ENCODE measurements at places on chromosomes 4 and X. TPM values are rescaled to one million over a fixed set of nuclear protein-coding genes. Genes with fewer than 3 reads are reported as not detected.
A peak's percentile ranks its signal among the peaks of the same experiment; 100 is the strongest.

DNA sequence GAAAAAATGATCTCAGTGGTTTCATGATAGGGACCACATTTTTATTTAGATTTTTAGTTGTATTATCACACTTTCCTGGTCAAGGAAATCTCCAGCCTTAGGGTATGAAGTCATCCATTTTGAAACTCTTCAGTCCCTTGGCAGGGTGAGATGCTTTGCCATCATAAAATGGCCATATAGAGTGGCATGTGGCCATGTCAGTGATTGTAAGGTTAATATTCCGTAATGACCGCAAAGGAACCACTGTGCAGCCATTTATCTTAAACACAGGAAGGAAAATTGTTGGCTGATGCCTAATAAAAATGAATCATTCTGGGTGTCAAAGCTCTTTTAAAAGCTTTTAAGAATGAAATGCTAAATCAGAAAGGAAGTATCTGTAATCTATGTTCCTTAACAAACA is 35.6 kb downstream of the COMMD8 start:
- no peak for DNase-seq

- peak; percentile 62 for DNase-seq
Measured at GRCh38 chr4:74111990-74112389, 13.0 kb upstream of the CXCL2 start.

- DNase-seq, result peak; percentile 71
Measured at GRCh38 chr4:173168396-173169177, at the start of gene GALNT7. GALNT7 (plus strand) TSS chr4:173168811; CDS start chr4:173168836, 25 bp downstream.

DNA sequence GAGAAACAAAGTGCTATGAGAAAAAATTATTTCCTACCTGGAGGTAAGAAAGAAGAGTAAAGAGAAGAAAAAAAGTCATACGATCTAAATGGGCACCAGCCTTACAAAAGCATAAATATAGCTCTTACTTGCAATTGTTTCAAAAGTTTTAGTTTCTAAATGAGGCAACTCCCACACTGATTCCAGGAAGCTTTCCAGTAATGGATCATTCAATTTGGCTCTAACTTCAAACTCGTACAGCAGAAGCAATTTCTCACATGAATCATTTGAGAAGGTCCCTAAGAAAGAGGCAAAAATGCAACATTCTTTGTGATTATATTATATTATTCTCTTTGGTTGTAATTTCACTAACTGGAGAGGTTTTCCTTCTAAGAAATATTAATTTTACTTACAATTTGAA is 109.9 kb downstream of the DLG3 start:
- DNase-seq, result peak; percentile 3

DNA sequence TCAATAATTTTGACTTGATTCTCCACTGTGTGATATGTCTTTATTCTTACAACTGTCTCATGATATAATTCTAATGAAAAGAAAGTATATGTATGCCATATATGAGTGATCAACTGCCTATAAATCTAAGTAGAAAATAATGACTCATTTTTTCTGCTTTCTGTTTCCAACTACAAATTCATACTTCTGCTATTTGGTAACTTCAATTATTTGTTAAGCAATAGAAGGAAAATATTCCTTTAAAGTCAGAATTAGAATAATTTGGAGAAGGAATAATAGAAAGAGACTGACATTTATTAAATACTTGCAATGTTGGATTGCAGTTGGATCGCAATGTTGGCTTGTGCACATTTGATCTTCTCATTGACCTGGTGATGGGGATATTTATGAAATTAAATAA is 204.2 kb upstream of the PACRGL start:
- DNase-seq, result no peak

GRCh38 chr4:22129454-22130029 is 181.0 kb upstream of the KCNIP4 start:
- peak; percentile 23 for DNase-seq

DNA sequence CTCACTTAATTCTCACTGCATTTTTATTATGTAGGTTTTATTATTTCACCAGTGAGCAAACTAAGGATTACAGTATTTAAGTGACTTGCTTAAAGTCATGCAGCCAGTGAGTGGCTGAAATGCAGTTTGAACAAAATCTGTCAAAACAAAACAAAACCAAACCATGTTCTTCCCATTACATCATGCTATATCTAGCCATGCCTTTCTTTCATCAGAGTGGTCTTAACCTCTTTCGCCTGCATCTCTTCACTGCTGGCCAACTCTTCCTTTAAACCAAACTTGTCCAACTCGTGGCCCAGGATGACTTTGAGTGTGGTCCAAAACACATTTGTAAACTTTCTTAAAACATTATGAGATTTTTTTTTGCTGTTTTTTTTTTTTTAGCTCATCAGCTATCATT is 223.2 kb downstream of the PCDH7 start:
- DNase-seq, result peak; percentile 49

DNA sequence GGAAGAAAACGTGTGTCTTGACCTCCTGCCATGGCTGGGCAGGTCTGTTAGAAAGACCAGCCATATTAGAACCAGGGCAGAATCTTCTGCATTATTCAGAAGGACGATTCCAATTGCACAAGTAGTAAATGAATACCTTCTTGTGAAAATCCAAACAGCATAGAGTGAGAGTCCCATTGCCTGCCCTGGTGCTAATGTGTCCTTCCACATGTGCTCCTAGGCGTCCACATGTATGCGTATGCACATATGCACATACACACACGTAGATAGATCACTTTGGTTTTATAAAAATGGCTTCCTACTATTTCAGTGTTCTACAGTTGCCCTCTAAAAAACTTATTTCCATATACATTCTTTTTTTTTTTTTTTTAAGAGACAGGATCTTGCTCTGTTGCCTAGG is 10.2 kb upstream of the GRPEL1 start:
- no peak for DNase-seq

DNA sequence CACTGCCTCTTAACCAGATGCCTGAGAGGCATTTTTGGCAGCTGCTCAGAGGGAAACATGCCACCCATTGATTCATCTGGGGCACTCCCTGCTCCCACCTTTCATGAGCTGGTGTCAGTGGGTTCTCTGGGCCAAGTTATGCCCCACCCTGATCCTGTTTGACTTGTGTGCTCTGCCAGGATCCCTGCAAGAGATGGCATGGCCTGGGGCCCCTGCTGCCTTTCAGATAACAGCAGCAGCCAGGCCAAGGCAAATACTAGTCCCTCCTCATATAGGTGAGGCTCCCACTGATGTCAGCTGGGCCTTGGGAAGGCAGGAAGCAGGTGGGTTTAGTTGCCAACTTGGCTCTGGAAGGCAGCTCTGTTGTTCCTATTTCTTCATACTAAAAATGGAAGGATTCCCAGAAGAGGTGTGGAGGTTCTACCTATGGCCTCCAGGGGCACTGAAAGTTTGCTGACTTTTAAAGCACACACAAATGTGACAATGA is 192.9 kb upstream of the RBPJ start:
- DNase-seq, result no peak

DNA sequence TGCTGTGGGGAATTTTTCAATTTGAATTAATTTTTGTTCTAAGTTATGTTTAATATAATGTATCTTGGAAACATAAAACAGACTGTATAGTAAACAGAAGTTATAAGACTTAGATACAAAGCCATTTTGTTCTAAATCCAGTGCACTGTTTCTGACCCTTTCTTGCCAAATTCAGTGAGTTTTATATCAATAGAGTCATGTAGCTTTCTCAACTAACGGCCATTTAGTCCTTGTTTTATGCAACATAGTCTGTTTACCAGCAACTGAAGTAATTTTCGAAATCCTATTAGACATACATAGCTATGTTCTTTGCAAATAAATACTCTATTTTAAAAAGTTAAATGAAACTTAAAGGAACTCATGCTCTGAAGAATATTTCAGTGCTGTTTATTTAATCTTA is 242.8 kb downstream of the ADGRL3 start:
- DNase-seq, result peak; percentile 51

GRCh38 chrX:71170660-71171059 is 26.0 kb downstream of the NLGN3 start:
- DNase-seq, result no peak

DNA sequence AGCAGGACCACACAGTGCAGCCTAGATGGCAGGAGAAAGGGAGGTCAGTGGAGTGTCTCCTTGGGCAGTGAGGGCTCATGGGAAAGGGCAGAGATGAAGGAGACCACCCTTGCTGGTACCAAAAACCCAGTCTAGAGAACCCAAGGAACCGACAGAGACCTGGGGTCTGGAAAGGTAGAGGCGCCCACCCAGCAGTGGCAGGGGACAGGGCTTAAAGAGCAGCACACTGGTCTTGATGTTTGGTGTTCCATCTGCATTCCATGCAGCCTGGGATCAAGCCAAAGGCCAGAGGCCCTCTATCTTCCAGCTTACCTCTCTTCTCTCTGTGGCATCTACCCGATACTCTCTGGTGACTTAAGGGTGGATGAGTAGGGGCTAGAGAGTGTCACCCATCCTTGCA is 127.5 kb downstream of the PJA1 start:
- DNase-seq, result no peak

GRCh38 chr4:677431-678293 is 3.3 kb downstream of the MYL5 start:
- no peak for DNase-seq

DNA sequence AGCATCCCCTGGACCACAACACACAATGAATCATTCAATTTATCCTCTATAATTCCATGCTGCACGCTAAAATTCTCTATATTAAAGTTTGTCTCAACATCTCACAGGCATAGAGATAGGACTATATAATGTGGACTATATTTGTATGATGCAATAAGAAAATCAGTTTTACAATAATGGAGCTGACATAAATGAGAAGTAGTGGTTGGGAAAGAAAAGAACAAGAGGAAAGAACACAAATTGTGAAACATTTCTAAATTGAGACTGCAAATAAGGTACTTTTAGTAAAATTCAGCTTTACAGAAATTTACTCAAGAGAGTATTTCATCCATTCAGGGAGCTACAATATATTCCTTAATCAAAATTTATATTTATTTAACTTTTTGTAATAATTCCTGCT is 120.4 kb downstream of the ARAP2 start:
- DNase-seq, result no peak

- no peak for DNase-seq
Measured at GRCh38 chr4:129189630-129190029, 93.7 kb downstream of the C4orf33 start.

GRCh38 chrX:53714580-53715345 is 28.2 kb upstream of the HUWE1 start:
- DNase-seq, result peak; percentile 64

DNA sequence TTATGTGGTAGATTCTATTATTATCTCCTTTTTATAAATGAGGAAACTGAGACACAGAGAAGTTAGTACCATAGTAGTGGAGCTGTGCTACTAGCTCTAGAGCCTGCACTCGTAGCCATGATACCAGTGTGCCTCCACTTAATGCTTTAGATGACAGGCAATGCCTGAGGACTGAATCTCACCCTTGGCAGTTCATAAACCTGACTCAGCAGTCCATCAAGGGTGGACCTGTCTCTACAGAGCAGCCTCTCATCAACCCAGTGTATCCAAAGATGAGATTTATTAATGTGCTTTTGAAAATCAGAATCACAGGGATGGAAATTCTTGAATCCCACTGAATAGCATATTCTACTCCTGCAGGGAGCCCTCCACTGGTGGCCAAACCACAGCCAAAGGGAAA is 483.2 kb upstream of the DIPK2B start:
- no peak for DNase-seq

- no peak for DNase-seq
Measured at GRCh38 chr4:46550471-46550870, 160.5 kb upstream of the GABRA2 start.

- DNase-seq, result no peak
Measured at GRCh38 chr4:128758314-128758922, 51.1 kb upstream of the JADE1 start.

DNA sequence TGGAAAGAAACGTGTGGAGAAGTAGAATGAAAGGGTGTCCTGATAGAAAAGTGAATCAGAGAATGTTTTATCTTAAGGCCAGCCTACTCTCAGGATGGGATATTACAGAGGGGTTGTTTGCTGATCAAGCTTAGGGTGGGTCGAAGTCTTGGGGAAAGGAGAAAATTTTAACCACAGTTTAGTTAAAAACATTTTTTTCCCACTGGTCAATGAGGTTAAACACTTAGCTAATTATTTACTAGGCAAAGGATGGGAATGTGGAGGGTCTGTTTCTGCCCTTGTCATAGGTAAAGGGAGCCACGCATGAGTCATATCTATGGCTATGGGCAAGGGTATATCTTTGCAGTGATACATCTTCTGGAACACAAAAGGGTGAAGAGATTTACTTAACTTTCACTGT is 16.1 kb upstream of the SULT1E1 start:
- DNase-seq, result no peak

DNA sequence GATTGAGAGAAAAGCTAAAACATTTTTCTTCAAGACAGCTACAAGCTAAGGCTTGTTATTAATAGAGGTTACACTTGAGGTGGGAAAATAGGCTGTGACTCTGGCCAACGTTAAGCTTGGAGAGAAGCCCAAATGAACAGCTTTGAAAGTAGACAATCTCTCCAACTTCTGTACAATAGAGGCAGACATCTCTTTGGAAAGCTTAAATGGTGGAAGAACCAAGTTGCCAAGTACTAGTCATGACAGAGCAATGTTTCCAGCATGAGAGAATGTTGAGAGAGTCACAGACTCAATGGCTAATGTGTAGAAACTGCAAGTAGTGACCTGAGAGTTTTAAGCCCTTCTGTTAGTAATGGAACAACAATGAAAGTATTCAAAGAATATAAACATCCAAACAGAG is 298.1 kb downstream of the INPP4B start:
- peak; percentile 87 for DNase-seq

DNA sequence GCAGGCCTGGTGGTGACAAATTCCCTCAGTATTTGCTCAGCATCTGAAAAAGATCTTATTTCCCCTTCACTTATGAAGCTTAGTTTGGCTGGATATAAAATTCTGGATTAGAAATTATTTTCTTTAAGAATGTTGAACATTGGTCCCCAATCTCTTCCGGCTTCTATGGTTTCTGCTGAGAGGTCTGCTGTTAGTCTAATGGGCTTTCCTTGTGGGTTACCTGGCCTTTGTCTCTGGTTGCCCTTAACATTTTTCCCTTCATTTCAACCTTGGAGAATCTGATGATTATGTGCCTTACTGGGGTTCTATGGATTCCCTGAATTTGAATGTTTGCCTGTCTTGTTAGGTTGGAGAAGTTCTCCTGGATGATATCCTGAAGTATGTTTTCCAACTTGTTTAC is 17.4 kb upstream of the TMPRSS11F start:
- DNase-seq, result no peak

DNA sequence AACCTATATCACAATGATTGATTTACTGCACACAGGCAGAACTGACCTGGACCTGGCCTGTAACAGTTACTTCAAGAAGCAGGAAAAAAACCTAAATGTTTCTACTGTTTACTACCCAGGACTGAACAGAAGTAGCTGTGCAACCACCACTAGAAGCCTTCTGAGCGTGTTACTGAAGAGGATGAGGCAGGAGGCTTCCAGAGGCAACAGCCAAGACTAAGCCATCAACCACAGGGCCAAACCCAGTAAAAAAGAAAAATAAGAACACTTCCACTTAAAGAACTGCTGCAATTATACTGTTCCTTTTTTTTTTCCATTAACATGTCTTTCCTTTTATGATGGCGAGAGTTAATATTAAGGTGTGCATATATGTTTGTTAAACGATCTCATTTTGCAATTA is 29.4 kb upstream of the TTC29 start:
- no peak for DNase-seq

GRCh38 chr4:182447767-182448280 is 204.6 kb downstream of the TENM3 start:
- DNase-seq, result peak; percentile 21

UGT8 gene
- not detected for total RNA-seq

BTK gene
- total RNA-seq, result not detected

CENPVL1 gene
- total RNA-seq, result not detected

TECRL gene
- total RNA-seq, result not detected

FRG2 gene
- not detected for total RNA-seq

LRCH2 gene
- 12.8 TPM for total RNA-seq

ZMAT1 gene
- total RNA-seq, result 0.51 TPM

IL2 gene
- not detected for total RNA-seq

ALB gene
- not detected for total RNA-seq

CYSLTR1 gene
- 0.50 TPM for total RNA-seq

NPY1R gene
- under 0.01 TPM for total RNA-seq
